ENCODE measurements at places on chromosomes 5 and 9.

- DNase-seq = no peak
Observed at GRCh38 chr5:134579284-134579771, 53.3 kb downstream of the SAR1B start.

GRCh38 chr5:91306497-91306896, 76.6 kb downstream of the ARRDC3 start:
- DNase-seq = no peak

DNA sequence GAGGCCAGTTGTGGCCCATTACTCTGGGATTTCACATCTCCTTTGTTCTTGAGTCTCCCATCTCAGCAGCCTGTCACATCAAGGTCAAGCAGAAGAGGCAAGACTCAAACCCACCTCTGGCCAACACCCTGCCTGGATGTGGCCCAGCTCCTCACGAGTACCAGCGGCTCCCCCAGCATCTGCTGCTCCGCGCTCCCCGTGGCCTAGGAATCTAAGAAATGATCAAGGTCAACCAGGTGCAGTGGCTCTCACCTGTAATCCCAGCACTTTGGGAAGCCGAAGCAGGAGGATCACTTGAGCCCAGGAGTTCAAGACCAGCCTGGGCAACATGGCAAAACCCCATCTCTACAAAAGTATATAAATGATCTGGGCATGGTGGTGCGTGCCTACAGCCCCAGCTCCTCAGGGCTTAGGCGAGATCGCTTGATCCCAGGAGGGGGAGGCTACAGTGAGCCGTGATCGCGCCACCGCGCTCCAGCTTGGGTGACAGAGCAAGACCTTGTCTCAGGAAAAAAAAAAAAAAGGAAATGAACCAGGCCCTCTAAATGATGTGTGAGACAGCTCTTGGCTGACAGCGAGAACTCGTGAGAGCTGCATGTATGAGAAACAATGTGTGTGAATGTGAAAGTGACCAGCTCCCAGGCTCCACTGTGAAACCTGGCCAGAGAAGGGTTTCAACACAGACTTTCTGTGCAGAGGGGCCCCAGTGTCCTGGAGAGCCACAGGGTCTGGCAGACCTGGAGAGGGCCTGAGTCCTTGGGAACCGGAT, 61.6 kb upstream of the ANGPTL2 start:
- peak; percentile 94 for DNase-seq

GRCh38 chr5:77329664-77330430, 119.4 kb downstream of the PDE8B start:
- DNase-seq = no peak
